ENCODE measurements at places on chromosomes 2 and 18. TPM values are rescaled to one million over a fixed set of nuclear protein-coding genes. Genes with fewer than 3 reads are reported as not detected.

The GALNT14 gene
- polyA plus RNA-seq: 0.04 TPM

- H3K4me1 ChIP-seq: no peaks in the 10 kb centered on the region
- H3K36me3 ChIP-seq: no peaks in the 10 kb centered on the region
- no peak for DNase-seq
- no peak overlapping the region for H3K27ac ChIP-seq
- H3K4me3 ChIP-seq: no peak overlapping the region
- H3K27me3 ChIP-seq: no peaks in the 10 kb centered on the region
Measured at GRCh38 chr18:67574749-67575148, 58.2 kb upstream of the DSEL start.

- H3K27me3 ChIP-seq: no peaks in the 10 kb centered on the region
- DNase-seq: no peak
- no peak overlapping the region for H3K27ac ChIP-seq
- no peak overlapping the region for H3K4me3 ChIP-seq
Measured at GRCh38 chr2:216916956-216917650, 57.2 kb upstream of the TNP1 start.

DNA sequence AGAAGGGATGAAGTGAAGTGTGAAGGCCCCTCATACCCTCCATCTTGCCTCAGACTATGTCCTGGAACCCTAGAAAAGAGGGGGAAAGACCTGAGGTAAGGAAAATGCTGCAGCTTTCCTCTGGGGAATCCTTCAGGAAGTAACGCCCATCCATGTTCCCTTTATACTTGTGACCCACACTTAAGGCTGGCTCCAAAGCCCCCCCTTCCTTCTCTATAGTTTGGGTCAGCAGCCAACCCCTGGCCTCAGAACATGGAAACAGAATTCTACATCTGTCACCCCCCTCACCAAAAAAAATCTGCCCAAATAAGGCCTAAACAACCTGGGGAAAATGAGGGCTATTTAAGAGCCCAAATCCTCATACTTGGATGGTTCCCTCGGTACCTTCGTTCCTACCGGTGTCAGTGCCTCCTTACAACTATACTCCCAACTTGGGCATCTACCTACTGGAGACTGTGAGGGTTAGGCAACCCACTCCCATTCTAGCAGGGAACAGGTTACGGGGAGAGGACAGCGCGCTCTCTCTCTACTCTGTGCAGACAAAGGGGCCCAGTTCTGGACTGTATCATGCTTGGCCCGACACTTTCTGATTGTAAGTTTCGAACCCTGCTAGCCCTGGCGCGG lies 689 bp downstream of the OST4 start:
- no peaks in the 10 kb centered on the region for H3K27me3 ChIP-seq
- H3K36me3 ChIP-seq: peaks cover 23% of the 10 kb centered on the region
- peak overlapping the region; percentile 41 for H3K4me3 ChIP-seq

The VWC2L gene
- polyA plus RNA-seq: not detected

The CYTIP gene
- polyA plus RNA-seq: not detected

GRCh38 chr18:79498662-79499061 lies 102.9 kb downstream of the NFATC1 start:
- no peak overlapping the region for H3K27ac ChIP-seq
- H3K36me3 ChIP-seq: no peaks in the 10 kb centered on the region
- peaks cover 19% of the 10 kb centered on the region for H3K4me1 ChIP-seq

The TRIM54 gene
- 1.6 TPM for polyA plus RNA-seq

The VAMP5 gene
- 624 TPM for polyA plus RNA-seq

The DSG4 gene
- polyA plus RNA-seq: not detected
